Activated T-cell treated with anti-CD3 and anti-CD28 coated beads, Interleukin-2, amount 50 U/mL, for 72 hours (primary cell): ENCODE measurements at places on chromosomes 1 and 21.

- no peak for DNase-seq
- H3K4me3 ChIP-seq = no peak overlapping the region
- no peaks in the 10 kb centered on the region for H3K27me3 ChIP-seq
- no peaks in the 10 kb centered on the region for H3K36me3 ChIP-seq
- peak overlapping the region; percentile 76 for H3K27ac ChIP-seq
Observed at GRCh38 chr1:54046671-54047383, 6.2 kb downstream of the TMEM59 start.

DNA sequence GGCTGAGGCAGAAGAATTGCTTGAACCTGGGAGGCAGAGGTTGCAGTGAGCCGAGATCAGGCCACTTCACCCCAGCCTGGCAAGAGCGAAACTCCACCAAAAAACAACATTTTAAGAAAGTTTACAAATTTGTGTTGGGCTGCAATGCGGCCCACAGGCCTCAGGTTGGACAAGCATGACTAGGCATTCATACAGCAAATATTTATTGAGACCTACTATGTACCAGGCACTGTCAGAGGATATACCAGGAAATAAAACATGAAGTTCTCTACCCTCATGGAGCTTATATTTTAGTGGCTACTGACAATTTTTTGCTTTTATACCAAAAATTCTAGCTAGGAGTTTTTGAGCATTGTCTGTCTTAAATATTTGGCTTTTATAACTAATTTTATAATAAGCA is 23.7 kb downstream of the GNB1 start:
- H3K4me3 ChIP-seq = no peak overlapping the region
- no peak for DNase-seq

DNA sequence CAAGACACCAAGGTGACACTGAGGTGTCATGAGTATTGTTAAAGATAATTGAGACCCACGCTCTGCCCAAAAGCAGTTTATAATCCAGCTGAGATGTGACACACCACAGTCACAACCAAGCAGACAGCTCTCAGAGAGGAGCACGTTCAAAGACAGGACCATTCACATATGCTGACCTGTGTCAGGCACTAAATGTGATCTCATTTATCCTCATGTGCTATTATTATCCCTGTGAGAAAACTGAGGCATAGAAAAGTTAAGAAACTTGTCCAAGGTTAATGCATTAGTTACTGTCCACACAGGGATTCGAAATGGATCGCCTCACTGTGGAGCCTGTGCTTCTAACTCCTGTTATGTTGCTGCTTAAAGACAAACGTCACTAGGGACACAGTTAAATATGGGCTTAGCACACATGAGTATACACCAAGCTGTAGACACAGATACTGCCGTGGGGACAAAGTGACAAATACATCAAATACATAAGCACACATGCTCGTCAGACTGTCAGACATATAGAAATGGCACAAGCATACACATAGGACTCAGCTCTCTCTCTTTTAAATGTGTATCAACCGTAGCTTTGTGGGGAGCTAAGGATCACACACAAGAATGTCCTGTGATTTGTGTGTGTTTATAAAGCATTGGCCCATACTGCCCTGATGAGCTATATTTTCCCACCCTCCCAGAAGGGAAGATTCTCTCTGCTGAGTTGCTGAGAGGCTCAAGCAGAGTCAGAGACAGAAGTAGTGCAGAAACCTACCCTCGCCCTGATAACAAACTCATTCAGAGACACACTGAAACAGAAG is 3.5 kb upstream of the IGSF8 start:
- H3K36me3 ChIP-seq = no peaks in the 10 kb centered on the region
- H3K27ac ChIP-seq = no peak overlapping the region
- peaks cover 29% of the 10 kb centered on the region for H3K4me1 ChIP-seq

DNA sequence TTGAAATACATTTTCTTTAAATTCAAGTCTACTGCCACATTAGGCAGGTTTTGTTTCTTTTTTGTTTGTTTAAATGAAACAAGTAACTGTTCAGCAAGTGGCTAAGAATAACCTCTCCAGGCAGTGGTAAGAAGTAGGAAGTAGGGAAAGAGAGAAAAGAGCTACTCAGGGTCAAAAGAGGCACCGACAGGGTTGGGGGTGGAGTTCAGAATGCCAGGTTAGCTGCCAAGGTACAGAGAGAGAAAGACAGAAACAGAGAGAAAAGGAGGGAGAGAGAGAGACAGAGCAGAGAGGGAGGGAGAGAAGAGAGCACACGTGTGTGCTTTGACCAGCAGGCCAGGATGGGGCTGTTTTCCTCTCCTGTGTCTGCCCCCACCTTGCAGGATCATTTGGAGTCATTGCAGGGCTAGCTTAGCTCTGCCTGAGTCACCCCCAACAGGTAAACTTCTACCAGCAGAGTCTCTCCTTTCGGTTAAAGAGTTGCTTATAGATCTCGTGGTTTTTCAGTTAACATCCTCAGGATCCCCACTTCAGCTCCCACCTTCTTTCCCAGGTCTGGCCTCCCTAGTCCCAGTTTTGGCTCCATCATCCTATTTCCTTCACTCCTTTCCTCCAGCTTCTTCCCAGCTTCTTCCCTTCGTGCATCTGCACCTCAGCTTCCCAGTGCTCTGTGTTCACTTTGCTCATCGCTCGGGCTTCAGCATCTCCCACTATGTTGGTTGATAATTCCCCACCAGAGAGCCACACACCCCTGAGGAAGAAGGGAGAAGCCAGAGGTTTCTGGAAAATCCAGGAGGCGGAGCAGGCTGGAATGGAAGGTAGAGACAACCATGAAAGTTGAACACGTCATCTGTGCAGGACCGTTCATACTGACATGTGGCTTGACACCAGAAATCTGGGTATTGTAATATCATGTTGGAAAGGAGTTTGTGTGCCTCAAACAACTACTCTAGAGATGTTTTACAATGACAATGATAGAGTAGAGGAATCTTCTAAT is 21.8 kb upstream of the RAB4A start:
- H3K4me1 ChIP-seq = peaks cover 52% of the 10 kb centered on the region
- H3K36me3 ChIP-seq = peaks cover 2% of the 10 kb centered on the region
- H3K27me3 ChIP-seq = no peaks in the 10 kb centered on the region
- DNase-seq = no peak

GRCh38 chr1:58618303-58618702 is 41.3 kb upstream of the TACSTD2 start:
- H3K27me3 ChIP-seq = peaks cover 27% of the 10 kb centered on the region
- no peaks in the 10 kb centered on the region for H3K36me3 ChIP-seq
- H3K4me3 ChIP-seq = no peak overlapping the region
- no peak overlapping the region for H3K27ac ChIP-seq

- H3K4me3 ChIP-seq = peak overlapping the region; percentile 44
- peaks cover 16% of the 10 kb centered on the region for H3K36me3 ChIP-seq
- no peak for DNase-seq
- H3K27ac ChIP-seq = peak overlapping the region; percentile 10
- H3K27me3 ChIP-seq = no peaks in the 10 kb centered on the region
Observed at GRCh38 chr21:46626536-46626935, 8.9 kb upstream of the PRMT2 start.

GRCh38 chr1:108570128-108570527 is 10.2 kb downstream of the EEIG2 start:
- H3K27ac ChIP-seq = no peak overlapping the region
- H3K4me3 ChIP-seq = no peak overlapping the region
- DNase-seq = peak; percentile 27

DNA sequence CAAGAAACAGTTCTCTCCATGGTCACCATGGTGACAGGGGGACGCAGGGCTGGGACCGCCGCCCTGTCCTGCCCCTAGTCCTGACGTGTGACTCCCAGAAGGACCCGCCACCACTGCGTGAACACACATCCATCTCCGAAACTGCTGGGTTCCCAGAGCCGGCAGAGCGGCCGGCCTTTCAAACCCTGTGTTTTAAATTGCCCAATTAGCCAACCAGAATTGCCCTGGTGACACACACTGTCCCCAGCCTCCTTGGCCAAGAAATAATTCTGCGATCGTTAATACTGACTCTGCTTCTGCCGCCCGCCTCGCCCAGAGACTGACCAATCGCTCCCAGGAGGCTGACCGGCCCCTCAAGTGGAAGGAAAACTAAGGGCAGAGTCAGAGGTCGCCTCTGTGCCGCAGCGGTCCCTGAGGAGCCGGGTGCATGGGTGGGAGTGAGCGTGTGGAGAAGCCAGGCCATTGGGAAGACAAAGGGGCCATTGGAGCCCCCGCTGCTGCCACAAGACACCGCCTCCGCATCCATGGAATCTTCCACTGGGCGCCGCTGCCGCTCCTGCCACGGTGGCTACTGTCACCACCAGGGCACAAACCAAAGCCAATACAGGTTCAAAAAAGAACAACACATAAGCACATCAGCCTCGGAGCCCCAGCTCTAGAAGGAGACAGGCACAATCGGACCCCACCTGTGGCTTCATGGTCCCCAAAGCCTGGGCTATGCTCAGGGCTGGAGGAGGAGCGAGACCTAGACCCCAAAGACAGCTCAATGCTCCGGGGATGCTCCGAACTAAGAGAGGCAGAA is 273.2 kb downstream of the NPHP4 start:
- peaks cover 1% of the 10 kb centered on the region for H3K36me3 ChIP-seq
- H3K27ac ChIP-seq = no peak overlapping the region
- DNase-seq = no peak
- no peak overlapping the region for H3K4me3 ChIP-seq
- H3K27me3 ChIP-seq = no peaks in the 10 kb centered on the region
- H3K4me1 ChIP-seq = no peaks in the 10 kb centered on the region

- peak; percentile 85 for DNase-seq
- H3K4me1 ChIP-seq = peaks cover 62% of the 10 kb centered on the region
- peak overlapping the region; percentile 98 for H3K27ac ChIP-seq
Observed at GRCh38 chr21:33543505-33544129, 779 bp downstream of the SON start.

DNA sequence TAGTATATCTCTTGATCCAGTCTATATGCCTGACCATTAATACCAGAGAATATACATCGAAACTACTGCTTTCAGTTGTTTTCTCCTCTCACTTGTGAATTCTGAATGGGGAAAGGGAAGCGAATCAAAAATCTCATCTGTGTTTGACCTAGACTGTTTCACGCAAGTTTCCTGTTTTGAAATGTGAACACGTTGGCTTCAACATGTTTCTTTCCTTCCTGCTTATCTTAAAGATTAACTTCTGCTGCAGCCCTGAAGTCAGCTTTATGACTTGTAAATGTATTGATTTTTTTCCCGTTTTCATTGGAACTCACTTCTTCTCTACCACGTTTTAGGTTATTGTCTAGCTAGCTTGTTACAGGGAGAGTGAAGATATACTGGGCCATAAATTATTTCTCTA is 49.9 kb downstream of the SNX27 start:
- peaks cover 9% of the 10 kb centered on the region for H3K36me3 ChIP-seq
- DNase-seq = no peak
- H3K4me3 ChIP-seq = no peak overlapping the region
- H3K27ac ChIP-seq = peak overlapping the region; percentile 5
- no peaks in the 10 kb centered on the region for H3K27me3 ChIP-seq

- H3K36me3 ChIP-seq = no peaks in the 10 kb centered on the region
- no peaks in the 10 kb centered on the region for H3K27me3 ChIP-seq
- peaks cover 12% of the 10 kb centered on the region for H3K4me1 ChIP-seq
- no peak overlapping the region for H3K27ac ChIP-seq
Observed at GRCh38 chr1:108556066-108556465, 3.8 kb upstream of the EEIG2 start.

DNA sequence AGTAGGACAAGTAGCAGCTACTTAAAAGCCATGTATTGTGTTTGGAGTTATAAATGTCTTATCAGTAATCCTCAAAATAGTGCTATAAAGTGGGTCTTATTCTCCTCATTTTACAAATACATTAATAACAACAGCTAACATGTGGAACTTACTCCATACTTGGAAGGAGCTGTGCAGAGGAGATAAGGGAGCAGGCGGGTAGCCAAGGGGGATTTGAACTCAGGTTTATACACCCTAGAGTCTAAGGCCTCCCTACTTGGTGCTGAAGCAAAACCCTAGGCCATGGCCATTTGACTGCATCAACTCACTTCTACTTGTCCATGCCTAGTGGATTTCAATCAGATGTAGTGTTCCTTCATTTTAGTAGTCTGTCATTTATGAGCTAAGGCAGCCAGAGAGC is 72.1 kb downstream of the LMO4 start:
- peaks cover 15% of the 10 kb centered on the region for H3K4me1 ChIP-seq
- peaks cover 29% of the 10 kb centered on the region for H3K27me3 ChIP-seq
- no peaks in the 10 kb centered on the region for H3K36me3 ChIP-seq
- no peak overlapping the region for H3K27ac ChIP-seq

DNA sequence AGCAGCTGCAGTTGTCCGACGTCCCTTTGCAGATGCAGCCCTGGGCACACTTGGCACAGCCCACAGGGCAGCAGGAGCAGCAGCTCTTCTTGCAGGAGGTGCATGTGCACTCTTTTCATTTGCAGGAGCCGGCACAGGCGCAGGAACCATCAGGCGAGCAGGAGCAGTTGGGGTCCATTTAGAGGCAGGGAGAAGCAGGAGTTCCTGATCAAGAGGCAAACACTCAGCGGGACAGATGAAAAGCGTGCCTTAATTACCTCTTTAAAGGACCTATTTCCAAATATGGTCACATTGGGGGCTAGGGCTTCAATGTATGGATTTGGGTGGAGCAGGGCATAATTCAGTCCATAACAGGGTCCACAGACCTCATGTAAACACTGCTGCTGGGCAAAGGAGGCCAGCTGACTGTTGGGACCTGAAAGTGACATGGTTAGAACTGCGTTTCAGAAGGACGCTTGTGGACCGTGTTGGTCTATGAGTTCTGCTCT is 4.3 kb upstream of the CPLANE2 start:
- H3K4me3 ChIP-seq = no peak overlapping the region
- H3K27ac ChIP-seq = no peak overlapping the region
- no peak for DNase-seq

GRCh38 chr1:89669441-89669840 is 36.5 kb downstream of the LRRC8C start:
- H3K4me1 ChIP-seq = peaks cover 95% of the 10 kb centered on the region
- no peak overlapping the region for H3K4me3 ChIP-seq
- H3K36me3 ChIP-seq = peaks cover 10% of the 10 kb centered on the region
- no peak for DNase-seq

DNA sequence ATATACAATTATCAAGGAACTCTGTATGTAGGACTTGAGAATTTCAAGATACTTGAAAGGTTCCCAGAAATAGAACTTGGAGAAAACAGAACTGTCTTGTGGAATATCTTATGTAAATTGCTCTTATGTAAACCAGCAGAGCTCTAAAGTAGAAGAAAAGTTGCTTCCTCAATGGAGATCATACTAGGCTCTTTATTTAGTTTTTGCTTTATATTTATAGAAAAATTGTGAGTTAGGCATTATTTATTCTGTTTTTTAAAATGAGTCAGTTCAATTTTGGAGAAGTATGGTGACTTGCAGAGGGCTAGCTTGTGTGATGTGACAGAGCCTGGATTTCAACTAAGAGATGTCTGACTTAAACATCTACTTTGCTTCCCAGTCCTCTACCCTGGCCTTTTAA is 40.4 kb downstream of the ATP6V1G3 start:
- H3K36me3 ChIP-seq = peaks cover 11% of the 10 kb centered on the region
- peaks cover 17% of the 10 kb centered on the region for H3K4me1 ChIP-seq
- H3K27me3 ChIP-seq = no peaks in the 10 kb centered on the region
- no peak overlapping the region for H3K27ac ChIP-seq
- no peak for DNase-seq
